ENCODE measurements at places on chromosomes 3 and 15. TPM values are rescaled to one million over a fixed set of nuclear protein-coding genes. Genes with fewer than 3 reads are reported as not detected.

TMEM207 gene
- 21.4 TPM for polyA plus RNA-seq

TRIM59 gene
- polyA plus RNA-seq: 18.1 TPM

ATP13A5 gene
- not detected for polyA plus RNA-seq

GOLGA6L10 gene
- 3.7 TPM for polyA plus RNA-seq

EFHB gene
- 2.2 TPM for polyA plus RNA-seq

KLHL6 gene
- 1.2 TPM for polyA plus RNA-seq

GATM gene
- polyA plus RNA-seq: 246 TPM

PP2D1 gene
- 0.40 TPM for polyA plus RNA-seq

TM6SF1 gene
- polyA plus RNA-seq: 1.7 TPM

CLRN1 gene
- not detected for polyA plus RNA-seq

TUBGCP5 gene
- polyA plus RNA-seq: 21.6 TPM

GPR149 gene
- not detected for polyA plus RNA-seq
